Activated CD8-positive, alpha-beta memory T cell treated with anti-CD3 and anti-CD28 coated beads for 1 hour (primary cell): ENCODE measurements at places on chromosomes 7 and 10.
A peak's percentile ranks its signal among the peaks of the same experiment; 100 is the strongest.

- no peak for DNase-seq
Measured at GRCh38 chr7:157547611-157548010, 210.8 kb downstream of the DNAJB6 start.

DNA sequence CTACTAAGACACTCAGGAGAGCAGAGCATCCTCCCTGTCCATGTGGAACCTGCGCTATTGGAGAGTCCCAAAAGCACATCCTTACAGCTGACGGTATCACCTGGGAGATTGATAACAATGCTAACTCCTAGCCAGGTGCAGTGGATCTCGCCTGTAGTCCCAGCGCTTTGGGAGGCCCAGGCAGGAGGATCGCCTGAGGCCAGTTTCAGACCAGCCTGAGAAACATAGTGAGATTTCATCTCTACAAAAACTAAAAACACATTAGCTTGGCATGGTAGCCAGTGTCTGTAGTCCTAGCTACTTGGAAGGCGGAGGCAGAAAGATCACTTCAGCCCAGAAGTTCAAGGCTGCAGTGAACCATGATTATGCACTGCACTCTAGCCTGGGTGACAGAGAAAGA lies 174.9 kb downstream of the ARHGAP12 start:
- DNase-seq: no peak

GRCh38 chr10:101830322-101831168 lies 12.3 kb upstream of the OGA start:
- peak; percentile 82 for DNase-seq

DNA sequence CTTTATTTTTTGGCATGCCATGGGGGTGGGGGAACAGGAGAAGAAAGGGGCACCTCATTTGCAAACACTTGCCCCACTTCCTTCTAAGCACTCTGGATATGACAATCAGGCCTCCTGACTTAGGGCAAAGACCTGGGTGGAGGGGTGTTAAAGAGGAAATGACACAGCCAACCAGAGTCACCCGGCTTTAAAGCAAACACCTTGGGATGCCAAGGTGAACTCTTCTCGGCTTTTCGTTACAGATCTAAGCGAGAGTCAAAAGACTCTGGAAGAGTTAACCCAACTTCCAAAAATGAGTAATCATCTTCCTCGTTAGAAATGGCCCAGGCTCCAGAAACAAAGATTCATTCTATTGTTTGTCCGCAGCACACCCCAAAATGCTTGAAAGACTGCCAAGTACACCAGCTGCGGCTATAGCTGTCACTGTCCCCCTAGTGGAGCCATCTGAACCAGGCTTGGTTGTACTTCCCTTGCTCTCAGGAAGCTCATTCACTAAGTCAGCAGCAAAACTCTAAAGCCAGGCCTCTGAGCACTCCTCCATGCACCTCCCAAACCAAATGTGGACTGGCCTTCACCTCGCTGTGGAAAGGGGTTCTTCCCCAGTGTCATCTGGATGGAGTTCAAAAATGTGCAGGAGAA lies 24.8 kb downstream of the FAM53B start:
- DNase-seq: no peak

DNA sequence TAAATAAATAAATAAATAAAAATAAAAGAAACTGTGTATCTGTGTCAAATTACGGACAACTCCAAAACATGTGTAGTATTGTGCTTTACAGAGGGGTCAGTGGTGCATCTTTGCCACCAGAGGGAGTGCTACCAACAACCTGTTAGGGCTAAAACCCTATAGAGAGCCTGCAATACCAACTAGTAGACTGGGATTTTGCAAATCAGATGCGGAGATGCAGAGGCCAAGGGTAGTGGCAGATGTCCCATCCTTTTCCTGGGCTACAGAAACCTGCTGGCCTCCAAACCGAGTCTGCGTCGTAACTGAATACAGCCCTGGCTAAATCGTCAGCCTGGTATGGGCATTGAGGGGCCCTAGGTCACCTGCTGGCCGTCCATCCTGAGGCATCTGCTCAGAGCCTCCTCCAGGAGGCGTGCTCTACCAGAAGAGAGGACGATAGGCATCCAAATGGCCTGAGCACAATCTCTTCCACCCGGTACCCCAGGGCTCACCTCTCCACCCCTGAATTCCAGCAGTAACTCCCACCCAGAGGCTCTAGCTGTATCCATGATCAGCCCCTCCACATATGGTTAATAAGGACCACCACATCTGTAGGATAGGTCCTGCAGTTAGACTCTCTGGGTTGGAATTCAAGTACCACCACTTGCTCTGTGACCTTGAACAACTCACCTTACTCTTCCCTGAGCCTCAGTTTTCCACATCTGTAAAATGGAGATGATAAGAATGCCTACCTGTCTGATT lies 6.2 kb upstream of the RRP12 start:
- DNase-seq: no peak

- DNase-seq: no peak
Measured at GRCh38 chr10:102869258-102870198, at the start of gene AS3MT. AS3MT (plus strand) TSS chr10:102869470; CDS start chr10:102869593, 123 bp downstream.

GRCh38 chr10:91416339-91416855 lies 6.3 kb downstream of the HECTD2 start:
- no peak for DNase-seq

GRCh38 chr7:8303904-8304528 lies 42.0 kb upstream of the ICA1 start:
- no peak for DNase-seq

GRCh38 chr10:133334503-133335245 lies 2.0 kb downstream of the CALY start:
- DNase-seq: no peak

DNA sequence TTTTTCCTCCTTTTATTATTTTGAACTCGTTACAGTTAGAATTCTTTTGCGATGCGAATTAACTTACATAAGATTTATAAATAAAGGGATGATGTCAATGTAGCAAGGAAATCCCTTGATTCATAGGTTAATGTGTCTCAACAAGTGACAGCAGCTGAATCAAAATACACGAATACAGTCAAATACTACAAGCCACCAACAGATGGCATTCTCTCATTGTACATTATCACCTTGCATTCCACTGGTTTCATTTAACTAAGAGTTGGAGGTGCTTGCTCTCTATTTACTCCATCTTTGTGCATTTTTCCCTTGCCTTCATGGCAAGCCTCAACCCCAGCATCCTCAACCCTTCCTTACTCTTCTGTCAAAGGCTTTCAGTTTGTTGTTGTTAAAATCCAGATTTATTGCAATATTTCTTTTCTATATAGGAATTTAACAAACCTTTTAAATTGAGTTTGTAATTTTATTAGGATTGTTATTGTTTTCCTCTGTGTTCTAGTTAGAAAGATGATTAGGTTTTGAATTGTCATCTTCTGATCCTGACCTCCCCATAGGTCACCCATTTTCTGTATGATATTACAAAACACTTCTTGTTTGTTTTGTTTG lies 78.3 kb downstream of the SLC25A40 start:
- DNase-seq: no peak

GRCh38 chr7:117982071-117983055 lies 109.1 kb upstream of the CTTNBP2 start:
- DNase-seq: no peak
